ENCODE measurements at places on chromosomes 12 and 14.

DNA sequence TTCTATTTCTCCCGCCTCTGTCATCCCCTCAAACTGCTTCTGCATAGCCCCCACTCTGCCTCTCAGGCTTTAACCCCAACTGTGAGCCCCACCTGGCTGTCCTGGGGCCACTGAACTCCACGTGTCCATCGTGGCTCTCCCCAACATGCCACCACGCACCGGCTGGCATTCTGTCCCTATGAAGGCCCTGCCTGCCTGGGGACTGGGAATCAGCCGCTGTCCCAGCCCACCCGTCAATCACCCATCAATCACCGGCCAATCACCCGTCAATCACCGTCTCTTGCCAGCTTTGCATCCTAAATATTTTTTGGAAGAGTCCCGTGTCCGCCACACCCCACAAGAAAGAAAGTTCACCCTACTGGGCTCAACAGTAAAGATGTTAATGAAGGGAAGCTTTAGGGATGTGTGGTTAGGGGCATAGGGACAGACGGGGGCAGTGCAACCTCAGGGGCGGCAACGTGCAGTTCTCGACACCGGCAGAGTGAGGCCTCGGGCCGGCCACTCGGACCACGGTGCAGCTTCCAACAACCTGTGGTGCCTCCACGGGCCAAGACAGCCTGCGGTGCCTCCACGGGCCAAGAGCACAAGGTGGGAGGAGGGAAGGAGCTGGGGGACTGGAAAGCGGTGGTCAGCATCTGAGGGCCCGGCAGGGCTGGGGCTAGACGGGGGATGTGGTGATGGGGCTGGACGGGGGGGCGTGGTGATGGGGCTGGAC lies 85.6 kb downstream of the GALNT9 start:
- peak; percentile 41 for DNase-seq

GRCh38 chr12:96046543-96047228 lies 11.3 kb upstream of the LTA4H start:
- DNase-seq: no peak

DNA sequence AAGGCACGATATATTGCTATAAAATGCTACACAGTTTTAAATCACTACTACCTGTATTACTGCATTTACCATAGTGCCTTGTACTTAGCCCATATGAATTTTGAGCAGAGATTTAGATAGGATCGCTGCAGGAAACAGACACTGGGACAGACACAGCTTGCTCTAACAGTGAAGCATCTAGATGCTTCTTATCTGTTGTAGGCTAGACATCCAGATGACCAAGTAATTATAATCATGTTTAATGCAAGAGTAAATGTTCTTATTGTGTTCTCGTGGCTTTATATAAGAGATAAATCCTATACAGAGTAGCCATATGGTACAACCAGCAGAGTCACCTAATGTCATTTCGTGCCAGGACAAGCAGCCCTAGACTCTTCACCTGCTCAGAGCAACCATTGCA lies 92.8 kb downstream of the ASCL1 start:
- no peak for DNase-seq

DNA sequence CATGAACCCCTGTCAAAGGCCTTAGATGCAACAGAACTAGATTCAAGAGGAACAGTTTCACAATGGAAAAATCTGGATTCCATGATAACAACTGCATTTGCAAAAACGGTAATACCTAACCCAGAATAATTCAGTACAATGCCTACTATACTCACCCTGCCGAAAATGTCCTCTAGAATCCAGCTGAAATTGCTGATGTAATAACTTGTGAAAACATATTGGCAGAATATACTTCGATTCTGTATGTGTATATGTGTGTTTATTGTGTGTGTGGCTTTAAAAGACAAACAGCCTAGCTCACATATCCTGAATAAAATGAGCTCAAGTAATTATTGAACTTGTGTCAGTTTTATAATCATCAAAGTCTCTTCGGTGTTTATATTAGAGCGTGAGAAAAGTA lies 46.0 kb downstream of the PHLDA1 start:
- no peak for DNase-seq

- DNase-seq: peak; percentile 93
These were observed at the start of gene ZBTB42 for GRCh38 chr14:104800771-104801519. Gene ZBTB42 (plus strand): TSS chr14:104801101. CDS start chr14:104801198, 97 bp downstream.

Measured in lower lobe of right lung (tissue), 2 donors.